ENCODE measurements at places on chromosomes 12 and 14. TPM values are rescaled to one million over a fixed set of nuclear protein-coding genes. Genes with fewer than 3 reads are reported as not detected.

Gene PAX9
- not detected for total RNA-seq

Gene PAPLN
- 1.0 TPM for total RNA-seq

Gene CBX5
- total RNA-seq, result 62.2 TPM

Gene CD163
- total RNA-seq, result 0.14 TPM

Gene CLEC14A
- total RNA-seq, result 0.21 TPM

Gene CLEC1A
- not detected for total RNA-seq

Gene ANKRD33
- total RNA-seq, result 1.6 TPM

Gene TRHDE
- total RNA-seq, result 3.5 TPM

Gene NOVA1
- total RNA-seq, result 6.9 TPM

Gene SERPINA10
- total RNA-seq, result not detected

Gene DLK1
- 1.5 TPM for total RNA-seq

Gene PROX2
- not detected for total RNA-seq

Gene DIO2
- total RNA-seq, result not detected

Gene B4GALNT1
- total RNA-seq, result 0.59 TPM

Gene RASSF9
- 0.87 TPM for total RNA-seq

Gene SLC39A9
- 55.5 TPM for total RNA-seq

Gene IFNG
- not detected for total RNA-seq

Gene SLC10A1
- not detected for total RNA-seq

Gene KMT2D
- 20.8 TPM for total RNA-seq

Gene FLRT2
- total RNA-seq, result 8.6 TPM

Gene ABCB9
- 3.0 TPM for total RNA-seq

Gene NINJ2
- total RNA-seq, result 2.6 TPM

Gene PLCZ1
- not detected for total RNA-seq

Gene ACSM4
- total RNA-seq, result 1.9 TPM

Gene SALL2
- 170 TPM for total RNA-seq

Gene PLEKHG7
- total RNA-seq, result not detected

Gene HRK
- 0.33 TPM for total RNA-seq

Gene ASCL1
- total RNA-seq, result not detected

Gene CELA1
- not detected for total RNA-seq

Gene TAS2R10
- total RNA-seq, result 0.10 TPM

Gene OTUB2
- total RNA-seq, result 4.4 TPM

Gene IRAK3
- 0.28 TPM for total RNA-seq

Gene KRT77
- not detected for total RNA-seq

All from H7 (cell line).